ENCODE measurements at places on chromosomes 2 and 18. TPM values are rescaled to one million over a fixed set of nuclear protein-coding genes. Genes with fewer than 3 reads are reported as not detected.

PTPRM gene
- polyA plus RNA-seq: 9.5 TPM

DYNAP gene
- polyA plus RNA-seq: 3.9 TPM

DNA sequence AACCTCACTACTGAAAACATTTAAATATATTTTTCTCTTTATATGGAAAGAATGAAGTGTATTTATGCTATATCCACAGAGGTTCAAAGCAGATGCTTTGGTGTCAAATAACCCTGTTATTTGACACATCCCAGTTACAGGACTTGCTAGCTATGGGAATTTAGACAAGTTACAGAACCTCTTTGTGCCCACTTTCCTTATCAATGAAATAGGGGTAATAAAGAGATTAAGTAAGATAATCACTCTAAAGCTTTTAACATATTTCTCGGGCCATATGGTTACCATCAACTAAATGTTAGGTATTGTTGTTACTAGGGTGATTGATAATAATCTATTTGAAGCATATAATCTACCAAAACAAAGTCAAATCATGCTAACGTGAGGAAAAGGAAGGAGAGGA is 1660.6 kb upstream of the NXPH2 start:
- DNase-seq: no peak
- H3K36me3 ChIP-seq: no peaks in the 10 kb centered on the region
- H3K27ac ChIP-seq: no peak overlapping the region
- H3K4me3 ChIP-seq: no peak overlapping the region
- no peaks in the 10 kb centered on the region for H3K27me3 ChIP-seq

DNA sequence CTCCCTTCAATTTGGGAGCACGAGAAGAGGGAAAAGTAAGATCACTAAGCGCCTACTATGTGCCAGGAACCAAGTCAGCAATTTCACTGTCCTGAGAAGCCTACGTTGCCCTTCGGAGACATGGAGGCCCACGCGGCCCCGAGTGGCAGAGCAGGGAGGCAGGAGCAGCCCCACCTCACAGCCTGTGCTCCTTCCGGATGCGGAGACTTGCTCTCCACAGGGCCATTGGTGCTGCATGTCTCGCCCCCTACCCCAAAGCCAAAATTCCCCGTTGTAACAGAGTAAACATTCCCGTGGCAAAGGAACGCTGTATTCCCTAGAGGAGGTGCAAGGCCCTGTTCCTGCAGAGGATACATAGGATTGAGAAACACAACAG is 4.5 kb downstream of the SLC14A2 start:
- no peaks in the 10 kb centered on the region for H3K27me3 ChIP-seq
- H3K27ac ChIP-seq: peak overlapping the region; percentile 40
- H3K4me3 ChIP-seq: no peak overlapping the region
- DNase-seq: no peak
- H3K4me1 ChIP-seq: peaks cover 30% of the 10 kb centered on the region

GRCh38 chr2:237309011-237309410 is 105.0 kb downstream of the COL6A3 start:
- DNase-seq: no peak
- H3K36me3 ChIP-seq: no peaks in the 10 kb centered on the region
- H3K4me3 ChIP-seq: no peak overlapping the region
- peak overlapping the region; percentile 77 for H3K27ac ChIP-seq
- peaks cover 21% of the 10 kb centered on the region for H3K4me1 ChIP-seq
- H3K27me3 ChIP-seq: no peaks in the 10 kb centered on the region

- no peak for DNase-seq
- no peaks in the 10 kb centered on the region for H3K4me1 ChIP-seq
- H3K27me3 ChIP-seq: no peaks in the 10 kb centered on the region
These were observed 229.7 kb upstream of the AGAP1 start for GRCh38 chr2:235264121-235264493.

- H3K27ac ChIP-seq: no peak overlapping the region
- H3K36me3 ChIP-seq: peaks cover 12% of the 10 kb centered on the region
- H3K27me3 ChIP-seq: no peaks in the 10 kb centered on the region
- peaks cover 9% of the 10 kb centered on the region for H3K4me1 ChIP-seq
- no peak for DNase-seq
These were observed 40.0 kb upstream of the RNU4ATAC start for GRCh38 chr2:121490584-121491133.

DNA sequence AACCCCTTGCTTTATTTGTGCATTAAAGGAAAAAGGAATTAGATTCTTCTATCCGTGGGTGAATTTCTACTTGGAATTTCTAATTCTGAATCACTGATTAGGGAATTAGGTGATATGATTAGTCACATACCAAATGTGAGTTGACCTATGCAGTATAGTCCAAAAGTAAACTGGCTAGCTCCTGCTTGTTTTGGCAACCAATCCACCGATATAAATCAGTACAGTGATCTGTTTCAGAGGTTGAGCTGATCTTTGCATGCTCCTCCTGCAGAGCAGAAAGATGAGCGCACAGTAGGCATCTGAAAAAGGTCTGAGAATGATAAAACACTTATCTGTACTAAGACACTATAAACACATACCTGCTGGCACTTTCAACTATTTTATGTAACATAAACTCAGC is 86.6 kb downstream of the LRP1B start:
- H3K27ac ChIP-seq: no peak overlapping the region
- no peaks in the 10 kb centered on the region for H3K36me3 ChIP-seq
- no peaks in the 10 kb centered on the region for H3K4me1 ChIP-seq
- DNase-seq: no peak
- no peaks in the 10 kb centered on the region for H3K27me3 ChIP-seq
